Skin of body (tissue), 3 donors: ENCODE measurements at places on chromosomes 12 and 14. TPM values are rescaled to one million over a fixed set of nuclear protein-coding genes. Genes with fewer than 3 reads are reported as not detected.

- no peak for DNase-seq
Observed at GRCh38 chr12:18183141-18183540, 78.2 kb upstream of the PIK3C2G start.

- DNase-seq = no peak
Observed at GRCh38 chr14:54617467-54617866, 50.5 kb downstream of the SAMD4A start.

- DNase-seq = no peak
Observed at GRCh38 chr14:65650826-65651225, 238.3 kb downstream of the FUT8 start.

DNA sequence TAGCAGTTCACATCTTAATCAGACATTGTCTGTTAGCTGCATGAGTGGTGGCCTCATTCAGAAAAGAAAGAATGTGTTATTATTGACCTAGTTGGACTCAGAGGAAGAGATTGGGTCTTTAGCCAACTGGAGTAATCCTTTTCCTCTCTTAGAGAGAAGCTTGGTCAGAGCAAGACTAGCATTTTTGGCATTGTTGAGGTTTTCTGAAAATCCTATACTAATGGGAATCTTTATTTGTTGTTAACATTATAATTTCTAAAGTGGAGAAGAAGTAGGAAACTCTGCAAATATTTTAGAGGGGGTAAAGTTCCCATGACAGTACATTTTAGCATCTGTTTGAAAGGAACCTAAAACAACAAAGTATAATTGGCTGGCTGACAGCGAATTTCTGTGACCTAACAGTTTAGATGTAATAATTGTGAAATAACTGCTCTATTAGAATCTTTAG, 9.7 kb downstream of the TOX4 start:
- no peak for DNase-seq

DNA sequence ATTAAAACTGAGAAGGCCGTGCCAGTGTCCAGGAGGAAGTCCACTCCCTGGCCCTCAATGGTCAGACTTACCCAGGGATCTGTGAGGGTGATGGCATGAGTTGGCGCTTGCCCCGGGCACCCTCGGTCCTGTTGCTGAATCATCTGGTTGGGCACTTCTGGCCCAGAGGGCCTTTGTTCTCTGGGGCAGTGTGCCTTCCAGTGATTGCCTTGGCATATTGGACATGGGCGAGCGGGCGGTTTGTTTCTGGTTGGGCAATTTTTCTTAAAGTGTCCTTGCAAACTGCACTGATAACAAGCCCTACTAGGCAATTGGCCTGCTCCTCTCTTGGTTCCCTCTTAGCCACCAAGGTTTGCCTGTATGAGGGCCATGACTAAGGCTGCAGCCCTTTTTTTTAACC, 69.5 kb upstream of the ZDHHC17 start:
- no peak for DNase-seq

- no peak for DNase-seq
Observed at GRCh38 chr12:132385923-132386751, 56.7 kb upstream of the GALNT9 start.

GRCh38 chr14:22122829-22123560, 449.4 kb upstream of the OR4E1 start:
- DNase-seq = no peak

DNA sequence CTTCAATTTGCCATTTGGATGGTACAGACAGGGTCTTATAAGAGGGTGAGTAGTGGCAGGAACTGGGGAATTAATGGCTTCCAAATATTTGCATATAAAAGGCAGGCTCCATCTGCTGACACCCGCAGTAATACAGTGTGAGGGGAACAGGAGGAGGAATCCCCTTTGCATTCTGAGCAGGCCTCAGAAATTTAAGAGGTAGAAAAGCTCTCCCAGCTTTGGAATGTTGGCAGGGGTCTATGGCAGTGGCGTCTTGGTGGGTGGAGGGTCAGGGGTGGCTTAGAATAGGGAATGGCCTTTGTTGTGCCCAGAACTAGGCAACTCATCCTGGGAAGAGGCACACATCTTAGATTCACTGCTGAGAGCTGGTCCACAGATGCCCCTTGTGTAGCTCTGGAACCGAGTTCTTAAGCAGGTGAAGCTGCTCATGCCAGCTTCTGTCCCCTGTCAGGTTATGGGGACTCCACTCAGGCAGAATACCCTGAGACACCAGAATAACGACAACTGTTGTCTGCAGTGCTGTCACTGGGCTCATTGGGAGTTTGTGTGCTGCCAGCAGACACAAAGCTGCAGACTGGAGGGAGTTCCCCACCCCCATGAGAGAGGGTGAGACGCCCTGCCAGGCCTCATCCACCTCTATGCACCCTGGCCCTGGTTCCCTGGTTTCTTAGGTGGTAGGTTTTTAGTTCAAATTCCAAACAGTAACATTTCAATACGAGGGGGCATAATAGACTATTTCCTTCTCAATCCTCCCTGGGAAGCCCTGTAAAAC, 190.2 kb downstream of the MON2 start:
- no peak for DNase-seq

DNA sequence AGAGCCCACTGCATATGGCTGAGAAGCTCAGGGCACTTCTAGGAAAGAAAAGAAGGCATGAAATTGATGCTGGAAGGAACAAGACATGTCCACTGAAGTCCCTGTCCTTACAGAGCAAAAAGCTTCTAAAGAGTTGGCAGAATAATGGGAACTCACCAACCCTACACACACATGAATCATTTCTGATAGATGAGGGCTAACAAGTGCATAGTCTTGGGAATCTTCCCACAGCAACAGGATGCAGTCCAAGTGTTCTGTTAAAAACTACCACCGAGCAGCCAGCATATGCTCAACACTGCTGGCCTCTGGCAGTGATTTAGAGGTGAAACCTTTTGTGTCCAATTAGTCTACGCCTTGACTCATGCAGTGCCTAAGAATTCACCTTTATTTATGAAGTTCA, 44.8 kb downstream of the RHOJ start:
- DNase-seq = no peak

GRCh38 chr14:66037361-66037760, 448.8 kb upstream of the CCDC196 start:
- DNase-seq = no peak

GRCh38 chr14:99077076-99077843, 194.7 kb downstream of the BCL11B start:
- DNase-seq = no peak

DNA sequence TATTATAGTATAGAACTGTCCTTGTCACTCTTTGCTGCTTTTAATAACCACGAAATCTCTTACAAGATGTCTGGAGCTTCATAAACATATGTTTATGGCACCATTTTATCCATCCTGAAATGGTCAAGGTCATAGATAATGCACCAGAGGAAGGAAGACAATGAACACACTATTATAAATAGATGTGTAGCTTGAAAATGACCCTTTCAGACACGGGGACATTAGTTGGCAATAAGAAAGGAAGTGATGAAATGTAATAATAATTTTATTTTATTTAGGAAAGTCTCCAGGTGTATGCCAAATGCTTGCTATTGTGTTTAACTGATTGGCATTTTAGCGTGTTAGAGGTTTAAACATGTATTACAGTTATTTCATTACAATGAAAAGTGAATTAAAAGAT, 36.8 kb upstream of the SLC38A2 start:
- DNase-seq = no peak

DNA sequence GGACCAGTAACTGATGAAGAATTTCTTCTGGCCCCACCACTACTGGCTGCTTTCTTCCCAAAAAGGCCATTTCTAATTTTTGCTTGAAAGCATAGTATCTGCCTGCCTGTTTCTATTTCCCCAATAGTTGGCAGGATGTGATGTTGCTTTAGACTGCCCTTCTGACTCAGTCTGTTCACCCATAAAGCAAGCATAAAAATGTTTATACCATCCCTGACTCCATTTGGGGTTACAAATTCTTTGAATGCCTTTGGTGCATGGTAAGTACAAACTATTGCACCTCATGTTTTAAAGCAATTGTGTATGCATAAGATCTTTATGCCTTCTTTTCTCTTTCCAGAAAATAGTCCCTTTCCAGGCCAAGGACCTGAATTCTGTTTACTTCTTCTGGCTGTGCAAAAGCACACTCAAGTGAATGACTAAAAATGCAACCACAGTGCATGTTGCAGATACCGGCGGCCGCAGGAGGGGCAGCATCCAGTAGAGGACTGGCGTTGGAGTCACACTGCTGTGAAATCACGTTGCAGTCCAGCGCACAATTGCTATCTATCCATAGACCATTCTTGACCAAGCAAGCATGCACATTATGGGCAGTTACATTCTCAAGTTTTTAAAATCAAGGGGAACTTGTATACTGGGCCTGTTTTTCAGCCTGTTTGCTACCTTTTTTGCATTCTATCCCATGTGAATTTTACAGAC, 82.4 kb downstream of the SLC5A8 start:
- no peak for DNase-seq

GRCh38 chr12:73769337-73769736, 768.3 kb upstream of the ATXN7L3B start:
- no peak for DNase-seq

GRCh38 chr12:15688202-15688736, 100.9 kb downstream of the EPS8 start:
- DNase-seq = no peak

GRCh38 chr14:43525658-43526057, 981.4 kb downstream of the FSCB start:
- DNase-seq = no peak

DNA sequence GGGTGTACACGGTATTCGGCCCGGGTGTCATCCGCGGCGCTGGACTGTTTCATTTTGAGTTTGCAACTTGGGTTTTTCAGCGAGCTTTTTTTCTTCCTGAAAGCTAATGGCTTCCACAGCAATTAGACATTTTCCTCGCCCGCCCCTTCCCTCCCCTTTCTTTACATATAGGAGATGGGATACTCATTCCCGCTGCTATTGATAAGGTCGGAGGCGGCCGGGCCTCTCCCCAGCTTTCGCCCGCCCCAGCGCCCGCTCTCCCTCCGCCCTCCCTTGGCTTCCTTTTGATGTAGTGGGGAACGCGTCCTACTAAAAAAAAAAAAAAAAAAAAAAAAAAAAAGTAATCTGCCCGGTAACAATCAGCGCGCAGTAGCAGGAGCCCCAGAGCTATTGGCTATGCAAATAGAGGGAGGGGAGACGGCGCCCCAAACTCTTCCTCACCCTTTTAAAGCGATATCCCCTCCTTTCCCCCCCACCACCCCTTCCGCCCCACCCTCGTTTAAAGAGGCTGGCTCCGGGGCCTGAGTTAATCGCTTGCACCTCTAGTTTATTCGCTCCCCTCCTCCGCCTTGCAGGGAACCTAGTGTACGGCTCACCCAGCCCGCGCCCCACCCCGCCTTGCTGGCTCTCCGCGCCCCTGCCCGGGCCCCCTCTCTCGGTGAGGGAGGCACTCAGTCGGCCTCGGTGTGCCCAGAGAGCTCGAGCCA, 1.7 kb upstream of the CCND2 start:
- peak; percentile 89 for DNase-seq

GRCh38 chr14:97056086-97056485, 258.9 kb downstream of the VRK1 start:
- no peak for DNase-seq

DNA sequence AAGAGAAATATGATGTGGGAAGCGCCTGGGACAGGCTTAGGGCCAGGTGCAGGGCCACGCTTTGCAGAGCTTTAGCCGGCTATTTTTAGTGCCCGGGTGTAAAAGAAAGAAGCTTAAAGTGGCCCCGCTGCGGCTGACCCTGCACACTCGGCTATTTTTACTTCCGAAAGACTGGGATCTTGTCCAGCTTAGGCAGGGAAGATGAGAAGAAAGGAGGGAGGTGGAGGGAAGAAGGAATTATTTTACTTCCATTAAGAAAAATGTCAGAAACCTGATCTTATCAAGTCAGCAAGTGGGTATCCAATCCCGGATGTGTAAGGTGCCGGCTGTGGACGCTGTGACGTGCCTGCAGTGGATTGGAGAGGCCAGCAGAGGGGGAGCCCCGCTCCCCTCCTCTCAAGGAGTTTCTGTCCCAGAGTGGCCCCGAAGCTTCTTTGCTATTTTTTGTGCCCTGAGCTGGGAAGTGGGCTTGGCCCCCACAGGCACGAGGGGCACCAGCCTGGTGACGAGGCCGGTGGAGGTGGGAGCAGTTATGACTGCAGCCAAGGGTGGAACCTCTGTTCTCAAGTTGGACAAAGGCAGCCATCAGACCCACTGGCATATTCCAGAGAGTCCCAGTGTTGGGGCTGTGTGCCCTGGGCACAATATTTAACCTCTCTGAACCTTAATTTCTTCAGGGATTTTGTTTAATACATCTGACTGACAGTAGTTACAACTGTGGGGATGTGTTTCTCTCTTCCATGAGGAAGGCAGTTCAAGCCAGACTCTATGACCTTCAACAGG, 97.7 kb downstream of the ESRRB start:
- DNase-seq = no peak

Gene CPNE6
- total RNA-seq = 0.20 TPM

Gene GLIPR1L1
- total RNA-seq = not detected

Gene FLVCR2
- total RNA-seq = 5.6 TPM

Gene SLC35F4
- 0.10 TPM for total RNA-seq

Gene KRT80
- 39.5 TPM for total RNA-seq

Gene DEGS2
- 7.4 TPM for total RNA-seq

Gene RNFT2
- total RNA-seq = 1.7 TPM
